NCI-H82 (cell line): ENCODE measurements at places on chromosomes 6 and 20.
A peak's percentile ranks its signal among the peaks of the same experiment; 100 is the strongest.

- no peak for DNase-seq
These were observed 147.8 kb downstream of the EDN3 start for GRCh38 chr20:59448196-59448595.

DNA sequence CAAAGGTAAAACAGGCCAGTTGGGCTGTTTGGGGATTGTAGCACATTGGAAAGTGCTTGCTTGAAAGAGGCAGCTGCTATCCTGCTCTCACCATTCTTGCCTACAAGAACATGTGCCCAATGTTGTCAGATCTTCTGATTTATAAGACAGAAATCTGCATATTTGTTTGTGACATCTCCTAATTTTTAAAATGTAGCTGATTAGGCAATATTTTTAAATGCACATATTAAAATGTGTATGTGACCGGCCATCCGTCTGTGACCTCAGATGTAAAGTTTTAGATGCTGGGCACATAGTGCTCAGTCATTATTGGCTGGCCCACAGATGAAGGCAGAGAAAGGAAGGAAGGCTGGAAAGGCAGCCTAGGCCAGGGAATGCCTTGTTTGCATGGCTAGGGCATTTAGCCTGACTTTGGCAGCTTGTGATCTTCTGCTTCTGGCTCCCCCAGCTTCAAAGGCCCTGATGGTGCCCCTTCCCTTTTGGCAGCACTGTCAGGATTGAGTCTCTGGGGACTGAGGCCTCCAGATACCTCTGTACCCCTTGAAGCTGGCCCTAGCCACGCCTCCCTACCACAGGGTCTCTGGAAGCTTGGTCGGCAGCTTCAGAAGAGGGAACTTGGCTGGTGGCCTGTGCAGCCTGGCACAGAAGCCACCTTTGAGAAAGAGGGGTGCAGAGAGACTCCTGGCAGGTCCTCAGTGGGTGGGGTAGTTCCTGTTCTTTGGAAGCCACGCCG is 6.4 kb downstream of the SNPH start:
- no peak for DNase-seq

- DNase-seq: no peak
These were observed 5.5 kb upstream of the NTSR1 start for GRCh38 chr20:62702895-62703852.

GRCh38 chr6:46323966-46324622 is 153.3 kb upstream of the ENPP5 start:
- no peak for DNase-seq

DNA sequence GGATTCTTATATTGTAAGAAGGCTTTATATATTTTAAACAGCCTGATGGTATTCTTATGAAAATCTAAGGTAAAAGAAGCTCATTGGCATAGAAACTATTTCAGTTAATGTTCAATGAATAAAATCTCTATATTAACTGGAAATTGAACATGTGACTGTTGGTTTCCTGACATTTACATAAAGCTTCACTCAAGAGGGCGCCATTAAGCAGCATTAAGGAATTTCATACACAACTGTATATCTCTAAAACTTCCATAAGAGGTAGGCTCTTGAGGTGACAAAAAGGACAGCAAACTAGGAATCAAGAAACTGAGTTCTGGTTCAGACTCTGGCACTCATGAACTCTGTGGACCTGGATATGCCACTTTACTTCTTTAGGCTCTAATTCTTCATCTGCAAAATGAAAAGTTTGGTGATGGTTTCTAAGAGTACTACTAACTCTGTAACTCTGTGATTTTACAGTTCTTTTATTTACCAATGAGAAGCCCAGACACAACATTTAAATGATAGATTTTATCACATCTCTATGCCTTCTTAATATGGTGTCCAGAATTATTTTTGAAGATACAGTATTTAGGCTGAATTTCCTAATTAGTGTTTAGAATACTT is 147.5 kb downstream of the FLRT3 start:
- DNase-seq: peak; percentile 67

DNA sequence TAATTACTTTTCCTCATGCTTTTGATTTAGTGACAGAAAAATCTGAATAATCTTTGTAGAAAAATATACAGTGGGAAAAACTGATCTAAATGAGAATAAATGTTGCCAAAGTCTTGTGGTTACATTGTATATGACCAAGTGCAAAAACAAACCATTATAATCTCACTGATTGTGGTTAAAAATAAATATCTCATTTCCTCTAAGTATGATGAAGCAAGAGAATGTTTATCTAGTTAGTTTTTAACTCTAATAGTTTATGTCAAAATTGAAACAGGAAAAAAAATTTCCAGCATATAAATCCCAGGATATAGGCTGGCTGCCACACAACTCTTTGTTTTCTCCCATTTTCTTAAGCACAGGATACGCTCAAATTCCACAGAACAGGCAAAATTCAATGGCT is 392.7 kb upstream of the ID4 start:
- DNase-seq: no peak

GRCh38 chr6:125821825-125822281 is 31.1 kb downstream of the NCOA7 start:
- DNase-seq: no peak

DNA sequence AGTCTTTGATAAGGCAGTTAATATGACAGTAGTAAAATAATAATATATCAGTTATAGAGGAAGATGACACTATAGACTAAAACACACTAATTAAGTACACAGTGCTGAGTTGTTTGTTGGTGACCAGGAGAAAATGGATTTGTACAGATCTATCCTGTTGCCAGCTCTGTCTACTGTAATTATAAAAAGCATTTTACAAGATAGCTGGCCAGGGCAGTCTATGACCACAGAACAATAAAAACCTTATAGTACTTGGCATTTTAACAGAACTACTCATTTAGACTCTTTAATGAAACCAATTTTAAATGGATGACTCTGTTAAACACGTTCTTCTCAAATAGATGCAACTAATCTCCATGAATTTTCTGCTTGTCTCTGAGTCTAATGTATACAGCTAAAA is 367.5 kb downstream of the BTBD9 start:
- DNase-seq: no peak

GRCh38 chr6:170253910-170254269 is 37.0 kb downstream of the DLL1 start:
- DNase-seq: peak; percentile 93

DNA sequence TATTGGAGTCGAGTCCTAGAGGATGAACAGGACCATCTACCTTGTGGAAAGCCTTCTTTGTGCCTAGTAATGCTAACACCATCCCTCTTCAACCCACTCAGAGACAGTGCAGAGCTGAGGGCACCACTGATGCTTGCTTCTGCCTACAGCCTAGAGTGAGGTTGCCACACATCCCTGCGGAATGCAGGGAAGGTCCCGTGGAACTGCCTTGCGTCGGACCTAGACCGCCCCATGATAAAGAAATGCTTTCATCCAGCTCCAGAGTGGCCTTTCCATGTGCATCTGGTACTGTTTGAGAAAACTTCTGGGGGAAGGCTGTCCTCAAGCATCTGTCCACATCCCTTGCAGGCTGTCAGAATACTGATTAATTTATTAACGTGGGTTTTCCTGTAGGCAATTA is 168.4 kb downstream of the PHACTR1 start:
- DNase-seq: no peak

DNA sequence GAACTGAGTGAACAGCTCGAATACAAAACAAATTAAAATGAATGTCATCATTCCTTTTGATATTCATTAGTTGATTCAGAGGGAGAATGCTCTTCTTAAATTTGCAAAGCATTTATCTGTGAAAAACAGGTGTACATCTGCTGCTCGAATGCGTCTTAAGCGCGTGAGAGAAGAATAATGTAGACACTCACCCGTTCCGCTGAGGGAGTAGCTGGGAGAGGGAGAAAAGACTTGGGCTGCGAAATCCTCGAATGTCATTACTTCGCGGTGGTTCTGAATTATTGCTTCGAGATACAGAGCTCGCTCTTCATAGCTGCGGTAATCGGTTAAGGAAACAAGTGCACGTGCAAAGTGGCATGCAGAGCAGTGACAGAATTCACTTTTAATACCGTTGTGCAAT is 43.9 kb downstream of the INSM1 start:
- peak; percentile 55 for DNase-seq

GRCh38 chr6:16089232-16090062 is 39.4 kb upstream of the MYLIP start:
- DNase-seq: no peak

- DNase-seq: no peak
These were observed 19.3 kb upstream of the ARID1B start for GRCh38 chr6:156757849-156758248.

GRCh38 chr6:117840541-117840983 is 66.5 kb upstream of the SLC35F1 start:
- peak; percentile 60 for DNase-seq

- DNase-seq: no peak
These were observed 46.8 kb downstream of the SYNJ2 start for GRCh38 chr6:158028421-158028820.

DNA sequence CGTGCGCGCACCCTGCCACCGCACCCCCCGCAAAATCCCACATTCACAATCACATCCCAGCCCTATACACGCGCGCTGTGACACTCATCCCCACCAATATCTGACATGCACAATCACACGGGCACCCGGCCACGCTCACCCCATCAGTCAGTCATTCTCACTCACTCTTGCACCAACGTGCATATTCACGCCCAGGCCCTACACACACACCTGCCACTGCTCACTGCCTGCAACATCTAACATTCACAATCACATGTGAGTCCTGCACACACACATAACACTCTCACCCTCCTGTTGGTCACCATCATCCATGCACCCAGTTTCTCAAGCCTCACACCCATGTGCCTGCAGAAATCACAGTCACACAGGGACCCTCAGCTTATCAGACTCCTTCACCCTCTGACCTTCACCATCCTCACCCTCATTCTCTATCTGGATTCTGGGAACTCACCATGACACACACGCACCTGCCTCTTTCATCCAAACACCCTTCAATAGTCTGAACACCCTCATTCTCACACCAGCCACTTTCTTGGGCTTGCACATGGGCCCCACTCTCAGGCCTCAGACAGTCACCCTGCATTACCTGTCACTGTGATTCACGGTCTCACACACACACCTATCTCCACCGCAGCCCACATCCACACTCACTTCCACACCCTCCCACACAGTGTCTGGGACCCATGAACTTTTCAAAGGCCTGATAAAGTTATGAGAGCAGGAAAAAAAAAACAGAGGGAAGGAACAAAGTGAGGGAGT is 748 bp upstream of the ATP9A start:
- peak; percentile 20 for DNase-seq

DNA sequence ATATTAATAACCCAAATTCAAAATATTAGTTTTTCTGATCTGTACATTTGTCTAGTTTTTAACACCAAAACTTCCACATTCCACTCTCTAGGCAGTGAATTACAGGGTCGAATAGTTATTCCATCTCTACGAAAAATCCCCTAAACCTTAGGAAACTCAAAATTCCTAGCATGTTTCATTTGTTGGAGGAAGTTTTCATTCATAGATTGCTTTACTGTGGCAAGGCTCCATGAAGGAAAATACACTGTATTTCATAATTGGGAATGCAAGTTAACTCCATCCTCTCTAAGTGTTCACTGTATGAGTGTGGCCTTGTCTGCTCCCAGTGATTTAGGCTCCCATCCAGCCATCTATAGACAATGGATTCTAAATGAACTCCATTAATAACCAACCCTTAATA is 296.1 kb downstream of the TENT5A start:
- DNase-seq: no peak

DNA sequence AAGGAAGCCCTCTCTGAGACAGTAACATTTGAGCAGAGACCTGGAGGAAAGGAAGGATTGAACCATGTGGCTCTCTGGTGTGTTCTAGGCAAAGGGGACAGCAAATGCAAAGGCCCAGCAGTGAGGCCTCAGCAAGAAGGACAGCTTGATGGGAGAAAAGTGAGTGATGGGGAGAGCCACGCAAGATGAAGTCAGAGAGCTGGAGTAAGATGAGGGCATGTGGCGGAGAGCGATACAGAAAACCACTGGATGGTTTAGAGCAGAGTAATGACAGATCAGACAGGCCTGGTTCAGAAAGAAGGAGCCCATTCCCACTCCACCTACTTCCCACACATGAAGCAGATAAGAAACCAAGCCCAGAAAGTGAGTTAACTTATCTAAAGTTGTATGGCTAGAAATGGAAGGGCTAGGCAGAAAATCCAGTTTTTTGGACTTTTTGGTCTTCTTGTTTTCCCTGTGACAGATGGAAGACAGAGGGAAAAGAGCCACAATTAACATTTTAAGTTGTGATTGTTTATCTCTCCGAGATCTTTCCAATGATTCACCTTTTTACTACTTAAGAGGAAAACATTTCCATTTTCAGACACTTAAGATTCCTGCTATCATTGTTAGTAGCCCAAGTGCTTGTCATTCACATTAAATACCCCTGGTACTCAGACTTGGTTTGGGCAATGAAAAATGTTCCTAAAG is 723 bp upstream of the SNPH start:
- no peak for DNase-seq

- DNase-seq: no peak
These were observed 498.5 kb upstream of the GJE1 start for GRCh38 chr6:141634269-141634668.

GRCh38 chr6:121849477-121849876 is 414.0 kb downstream of the GJA1 start:
- DNase-seq: peak; percentile 93

DNA sequence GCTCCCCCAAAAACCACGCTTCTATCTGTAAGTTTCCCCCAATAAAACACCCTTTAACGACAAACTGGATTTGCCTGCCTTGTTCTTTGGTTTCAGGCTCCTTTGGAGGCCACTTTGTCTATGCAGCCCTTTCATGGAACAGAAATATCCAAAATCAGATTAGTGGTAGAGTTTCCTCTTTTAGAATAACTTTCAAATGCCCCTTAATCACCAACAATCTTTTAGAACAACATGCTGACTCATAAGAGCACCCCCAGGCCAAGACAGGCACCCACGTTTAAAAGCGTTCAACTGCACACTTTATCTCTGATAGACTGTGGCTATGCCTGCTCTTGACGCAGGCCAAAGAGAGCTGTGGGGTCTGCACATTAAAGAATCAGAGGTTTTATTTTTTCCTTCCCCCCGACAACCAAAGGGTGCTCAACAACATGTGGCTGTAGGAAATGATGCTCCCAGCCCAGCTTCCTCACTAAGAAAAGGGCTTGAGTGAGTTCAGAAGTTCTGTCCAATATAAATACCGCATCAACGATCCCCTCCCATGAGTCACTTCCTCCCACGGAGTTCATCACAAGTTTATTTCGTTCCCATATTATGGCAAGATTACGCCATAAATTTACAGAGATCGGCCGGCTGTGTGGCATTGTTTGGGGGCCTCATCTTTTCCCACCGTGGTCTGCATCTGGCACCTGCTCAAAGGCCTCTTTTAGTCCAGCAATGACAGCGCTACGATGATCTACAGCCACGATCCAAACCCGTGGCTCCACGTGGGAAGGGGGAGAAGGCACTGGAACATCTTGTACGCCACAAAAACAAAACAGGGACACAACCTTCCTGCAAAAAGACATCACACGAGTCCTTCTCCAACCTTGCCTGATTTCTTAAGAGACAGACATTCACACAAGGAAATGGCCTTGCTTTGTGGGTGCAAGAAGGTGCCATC is 88.8 kb upstream of the NFATC2 start:
- DNase-seq: no peak

- peak; percentile 45 for DNase-seq
These were observed 96.0 kb downstream of the SOBP start for GRCh38 chr6:107585815-107586435.
